ENCODE measurements at places on chromosomes 3 and 15. TPM values are rescaled to one million over a fixed set of nuclear protein-coding genes. Genes with fewer than 3 reads are reported as not detected.

NR2E3 gene
- 0.37 TPM for total RNA-seq

ZNF860 gene
- 2.0 TPM for total RNA-seq

UBAP1L gene
- 1.8 TPM for total RNA-seq

ZBTB20 gene
- total RNA-seq, result 149 TPM

DNA sequence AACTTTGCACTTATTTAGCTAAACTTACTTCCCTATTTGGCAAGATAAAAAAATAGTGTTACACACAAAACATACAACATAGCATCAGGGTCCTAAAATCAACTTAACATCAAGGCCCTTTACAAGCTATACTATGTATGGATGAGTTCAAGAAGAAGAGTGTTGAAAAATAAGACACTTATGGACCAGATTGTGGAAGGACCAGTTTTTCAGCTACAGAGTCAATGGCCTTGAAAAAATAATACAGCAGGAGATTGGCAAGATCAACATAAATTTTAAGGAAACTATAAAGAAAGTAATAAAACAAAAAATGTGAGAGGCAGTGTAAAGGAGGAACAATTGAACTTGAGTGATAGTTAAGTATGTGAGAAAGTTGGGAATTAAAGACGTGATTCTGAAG, 66.3 kb upstream of the BBX start:
- H3K36me3 ChIP-seq, result no peaks in the 10 kb centered on the region
- no peak overlapping the region for H3K4me3 ChIP-seq
- H3K27me3 ChIP-seq, result no peaks in the 10 kb centered on the region
- no peaks in the 10 kb centered on the region for H3K4me1 ChIP-seq
- H3K27ac ChIP-seq, result no peak overlapping the region

GRCh38 chr3:177930771-177931170, 605.5 kb upstream of the KCNMB2 start:
- no peak overlapping the region for H3K4me3 ChIP-seq
- H3K27ac ChIP-seq, result no peak overlapping the region
- no peaks in the 10 kb centered on the region for H3K36me3 ChIP-seq
- H3K4me1 ChIP-seq, result no peaks in the 10 kb centered on the region

GRCh38 chr3:181687190-181687589, 24.5 kb upstream of the SOX2 start:
- no peaks in the 10 kb centered on the region for H3K27me3 ChIP-seq
- no peak for DNase-seq
- no peak overlapping the region for H3K4me3 ChIP-seq
- no peaks in the 10 kb centered on the region for H3K36me3 ChIP-seq

DNA sequence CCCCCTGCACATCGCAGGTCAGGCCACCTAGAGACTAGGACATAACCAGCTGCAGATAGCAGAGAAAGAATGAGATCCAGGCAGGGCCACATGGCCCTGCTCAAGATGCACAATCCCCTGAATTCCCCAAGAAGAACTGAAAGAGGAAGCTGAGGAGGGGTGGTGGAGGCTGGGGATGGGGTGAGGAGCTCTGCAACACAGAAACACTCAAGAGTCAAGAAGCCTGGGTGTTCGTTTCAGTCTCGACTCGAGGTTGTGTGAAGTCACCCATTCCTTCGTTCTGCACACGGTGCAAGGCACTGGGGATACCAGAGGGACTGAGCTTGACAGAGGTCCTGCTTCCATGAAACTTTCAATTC, 62.0 kb downstream of the TLE3 start:
- no peak for DNase-seq
- H3K4me3 ChIP-seq, result no peak overlapping the region
- peaks cover 11% of the 10 kb centered on the region for H3K27me3 ChIP-seq
- no peaks in the 10 kb centered on the region for H3K36me3 ChIP-seq
- H3K27ac ChIP-seq, result no peak overlapping the region
- H3K4me1 ChIP-seq, result no peaks in the 10 kb centered on the region

DNA sequence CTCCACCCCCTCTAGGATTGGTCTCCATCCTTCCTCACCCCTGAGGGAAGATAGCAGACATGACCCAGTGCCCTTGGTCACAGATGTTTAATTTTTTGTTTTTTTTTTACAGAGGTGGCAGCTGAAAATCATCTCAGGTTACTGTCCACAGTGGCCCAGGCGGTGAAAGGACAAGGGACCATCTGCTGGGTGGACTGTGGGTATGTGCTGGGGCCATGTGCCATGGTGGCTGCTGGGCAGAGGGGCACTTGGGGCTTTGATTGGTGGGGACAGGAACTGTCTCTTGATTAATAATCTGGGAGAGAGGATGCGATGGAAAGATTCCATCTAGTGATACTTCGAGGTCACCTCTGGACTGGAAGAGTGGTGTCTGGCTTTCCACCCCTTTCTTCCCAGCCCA, 25.4 kb downstream of the PDIA5 start:
- H3K36me3 ChIP-seq, result peaks cover 18% of the 10 kb centered on the region
- no peaks in the 10 kb centered on the region for H3K27me3 ChIP-seq
- no peak for DNase-seq
- no peak overlapping the region for H3K4me3 ChIP-seq

- peak overlapping the region; percentile 75 for H3K27ac ChIP-seq
- no peak for DNase-seq
- H3K4me1 ChIP-seq, result peaks cover 29% of the 10 kb centered on the region
- no peaks in the 10 kb centered on the region for H3K36me3 ChIP-seq
- H3K4me3 ChIP-seq, result no peak overlapping the region
Observed at GRCh38 chr15:29670266-29670665, 152.0 kb downstream of the TJP1 start.
